NB4 (cell line): ENCODE measurements at places on chromosomes 11 and 22.
A peak's percentile ranks its signal among the peaks of the same experiment; 100 is the strongest.

DNA sequence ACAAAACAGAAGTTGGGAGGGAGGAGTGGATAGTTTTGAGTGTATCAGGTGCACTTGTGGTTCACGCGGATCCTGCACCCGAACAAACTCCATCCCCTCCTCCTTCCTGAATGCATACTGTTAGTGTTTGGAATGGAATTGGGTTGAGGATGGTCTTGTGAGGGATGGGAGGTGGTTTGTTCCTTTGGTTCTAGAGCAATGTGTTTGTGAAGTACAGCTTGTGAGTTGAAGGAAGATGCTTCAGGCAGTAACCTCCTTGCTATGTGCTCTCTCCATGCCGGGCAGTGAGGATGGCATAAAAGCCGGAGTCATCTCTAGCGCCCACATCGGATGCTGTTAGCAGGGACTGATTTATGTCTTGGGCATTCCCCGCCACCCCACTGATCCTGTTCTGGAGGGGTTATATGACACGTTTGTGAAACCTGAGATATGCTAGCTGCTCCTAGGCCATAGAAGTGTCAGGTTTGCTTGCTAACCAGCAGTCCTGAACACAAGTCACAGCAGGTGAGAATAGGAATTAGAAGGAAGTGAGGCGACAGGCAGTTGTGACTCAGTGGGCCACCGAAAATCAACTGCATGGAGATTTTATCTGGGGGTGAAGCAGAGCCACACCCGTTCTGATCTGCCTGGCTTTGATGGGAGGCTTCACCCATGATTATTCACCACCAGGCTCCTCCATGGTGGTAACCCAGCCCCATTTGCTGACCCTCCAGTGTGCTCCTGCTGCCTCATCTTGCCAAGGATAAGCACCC is 2.2 kb downstream of the BCR start:
- peak; percentile 33 for DNase-seq

GRCh38 chr11:120129570-120129969 is 8.3 kb downstream of the TRIM29 start:
- DNase-seq, result no peak

- peak; percentile 50 for DNase-seq
Measured at GRCh38 chr11:45580399-45580798, 85.0 kb downstream of the CHST1 start.

- peak; percentile 93 for DNase-seq
Measured at GRCh38 chr11:64745521-64746328, 1.8 kb upstream of the RASGRP2 start.

- DNase-seq, result peak; percentile 32
Measured at GRCh38 chr11:76674517-76675400, 4.2 kb upstream of the LRRC32 start.

GRCh38 chr22:39148727-39149535 is 3.5 kb downstream of the CBX7 start:
- DNase-seq, result peak; percentile 28

GRCh38 chr11:57349491-57350274 is 11.5 kb downstream of the P2RX3 start:
- DNase-seq, result peak; percentile 63

DNA sequence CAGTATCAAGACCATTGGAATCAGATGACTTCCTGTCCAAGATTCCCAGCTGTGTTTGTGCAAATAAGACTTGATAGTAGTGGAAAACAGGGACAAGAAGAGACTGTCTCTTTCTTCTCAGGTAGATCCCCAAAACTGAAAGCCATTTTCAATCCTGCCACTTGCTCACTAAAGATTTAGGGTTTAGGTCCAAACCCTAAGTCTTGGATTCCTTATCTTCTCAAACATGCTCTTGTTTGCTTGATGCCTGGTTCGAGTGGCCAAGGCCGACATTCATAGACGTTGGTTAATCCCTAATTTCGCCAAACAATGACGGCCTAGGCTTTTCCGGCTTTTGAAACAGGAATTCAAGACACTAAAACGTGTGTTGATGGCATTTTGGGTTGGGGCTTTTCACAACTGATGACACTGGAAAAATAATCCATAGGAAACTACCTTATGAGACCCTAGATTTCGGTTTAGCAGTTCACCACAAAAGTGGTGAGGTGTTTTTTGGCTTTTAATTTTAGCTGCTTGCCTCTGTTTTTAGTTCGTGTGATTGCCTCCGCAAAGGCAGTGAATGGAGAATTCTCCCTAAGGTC is 1.0 kb upstream of the GTPBP1 start:
- DNase-seq, result no peak

DNA sequence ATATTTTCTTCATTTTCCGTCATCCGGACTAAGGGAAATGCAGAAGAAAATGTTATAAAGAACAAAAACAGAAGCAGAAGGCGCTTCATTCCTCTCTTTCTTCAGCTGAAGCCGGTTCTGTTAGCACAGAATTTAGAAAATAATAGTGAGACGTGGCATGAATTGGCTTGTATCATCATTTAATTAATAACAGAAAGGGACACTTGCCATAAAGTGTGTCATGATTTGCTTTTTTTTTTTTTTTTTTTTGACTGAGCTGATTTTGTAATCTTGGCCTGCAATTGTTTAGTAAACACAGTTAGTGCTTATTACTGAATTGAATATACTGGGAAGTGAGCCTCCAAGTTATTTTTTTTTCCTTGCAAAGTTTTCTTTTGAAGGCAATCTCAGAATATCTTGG is at the start of gene MMP27:
Gene MMP27, minus strand, starts transcription at position 144 of the 400 bp plus-strand sequence. Its CDS starts 55 bp downstream, at position 89.
- no peak for DNase-seq

DNA sequence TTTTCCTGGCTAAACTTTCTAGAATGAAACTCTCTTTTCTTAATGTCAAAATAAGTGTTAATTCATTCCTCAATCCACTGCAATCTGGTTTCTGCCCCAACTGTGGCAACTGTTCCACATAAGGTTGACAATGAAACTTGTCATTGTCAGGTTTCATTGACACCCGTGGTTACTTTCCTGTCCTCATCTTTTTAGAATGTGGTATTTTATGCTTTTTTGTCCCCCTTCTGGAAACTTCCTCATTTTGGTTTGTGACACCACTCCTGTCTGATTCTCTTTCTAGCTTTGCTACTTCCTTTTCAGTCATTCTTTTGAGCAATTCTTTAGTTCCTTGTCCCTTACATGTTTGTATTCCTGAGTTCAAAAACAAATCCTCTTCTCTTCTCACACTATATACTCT is 7.5 kb upstream of the PDE3B start:
- DNase-seq, result peak; percentile 79

GRCh38 chr11:68043029-68043348 is 4.2 kb downstream of the TCIRG1 start:
- no peak for DNase-seq

DNA sequence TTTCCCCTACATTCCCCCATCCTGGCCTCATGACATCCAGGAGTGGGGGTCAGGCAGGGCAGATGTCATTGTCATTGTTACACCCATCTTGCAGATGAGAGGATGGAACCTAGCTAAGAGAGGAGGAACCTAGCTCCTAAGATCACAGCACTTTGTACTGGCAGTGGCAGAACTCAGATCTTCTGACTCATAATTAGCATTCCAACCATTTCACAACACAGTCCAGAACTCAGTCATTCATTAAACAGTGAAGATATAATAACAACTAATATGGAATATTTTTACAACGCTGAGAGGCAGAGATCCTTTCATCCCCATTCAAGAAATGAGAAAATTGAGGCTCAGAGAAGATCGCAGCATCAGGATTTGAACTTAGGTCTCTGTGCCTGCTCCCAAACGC is 127.8 kb downstream of the CHST1 start:
- DNase-seq, result no peak

DNA sequence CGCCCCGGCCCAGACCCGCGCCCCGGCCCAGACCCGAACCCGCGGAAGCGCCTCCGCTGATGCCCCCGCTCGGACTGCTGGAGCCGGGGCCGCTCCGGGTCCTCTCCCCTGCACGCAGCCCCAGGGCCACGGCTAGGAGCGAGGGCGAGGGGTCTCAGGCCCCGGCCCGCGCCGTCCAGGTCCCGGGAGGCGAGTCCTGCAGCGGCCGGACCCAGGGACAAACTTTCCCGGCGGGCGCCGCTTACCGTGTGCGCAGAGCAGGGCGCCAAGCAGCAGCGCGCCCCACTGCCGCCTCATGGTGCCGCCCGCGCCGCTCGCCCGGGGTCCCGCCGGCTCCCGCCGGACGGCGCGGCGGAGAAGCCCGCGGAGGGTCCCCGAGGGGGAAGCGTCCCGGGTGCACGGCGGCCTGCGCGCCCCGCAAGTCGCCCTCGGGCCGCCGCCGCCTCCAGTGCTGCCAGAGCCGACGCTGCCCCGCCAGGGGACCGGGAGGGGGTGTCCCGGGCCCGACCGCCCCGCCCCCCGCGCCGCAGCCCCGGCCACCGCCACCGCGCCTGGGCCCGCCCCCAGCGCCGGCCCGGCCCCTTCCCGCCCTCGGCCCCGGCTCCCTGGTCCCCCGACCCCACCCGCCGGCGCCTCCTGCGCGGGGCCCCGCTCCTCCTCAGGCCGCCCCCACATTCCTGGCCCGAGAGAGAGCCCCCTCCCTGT is at the start of gene LRP4:
Gene LRP4, minus strand, starts transcription at position 468 of the 705 bp plus-strand sequence. Its CDS starts 171 bp downstream, at position 297.
- DNase-seq, result peak; percentile 57

DNA sequence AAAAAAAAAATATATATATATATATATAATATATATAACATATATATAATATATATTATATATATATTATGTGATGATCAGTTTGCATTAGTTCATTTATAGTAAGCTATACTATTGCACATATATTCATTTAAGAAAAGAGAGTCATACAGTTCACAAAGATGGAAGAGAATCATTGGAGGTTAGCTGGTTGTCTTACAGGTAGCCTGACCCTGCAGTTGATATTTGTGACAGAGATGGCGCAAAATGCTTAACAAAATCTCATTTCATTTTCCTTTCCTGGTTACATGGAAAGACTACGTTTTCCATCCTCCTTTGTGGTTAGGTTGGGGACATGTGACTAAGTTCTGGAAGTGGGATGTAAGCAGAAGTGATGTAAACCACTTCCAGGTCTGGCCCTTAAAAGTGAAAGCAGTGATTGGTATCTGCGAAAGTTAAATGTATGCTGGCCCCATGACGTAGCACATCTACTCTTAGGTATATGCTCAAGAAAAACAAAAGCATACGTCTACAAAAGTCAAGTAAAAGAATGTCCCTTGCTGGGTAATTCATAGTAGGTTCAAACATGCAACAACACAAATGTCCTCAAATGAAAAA is 7.2 kb upstream of the TMEM135 start:
- DNase-seq, result no peak

DNA sequence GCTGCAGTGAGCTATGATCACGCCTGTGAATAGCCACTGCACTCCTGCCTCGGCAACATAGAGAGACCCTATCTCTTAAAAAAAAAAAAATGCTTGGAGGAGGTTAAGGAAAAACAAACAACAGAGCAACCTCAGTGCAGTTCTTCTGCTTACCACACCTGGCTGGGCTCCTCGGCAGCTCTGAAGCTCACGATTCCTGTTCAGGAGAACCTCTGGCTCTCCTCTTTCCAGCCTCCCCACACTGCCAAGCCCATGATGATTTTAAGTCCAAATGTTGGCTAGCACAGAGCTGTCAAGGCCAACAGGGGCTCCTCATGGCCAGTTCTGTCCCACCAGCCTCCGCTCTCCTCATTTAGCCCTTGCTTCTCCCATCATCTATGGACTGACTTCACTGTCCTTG is 69.7 kb upstream of the ARFGAP3 start:
- no peak for DNase-seq

DNA sequence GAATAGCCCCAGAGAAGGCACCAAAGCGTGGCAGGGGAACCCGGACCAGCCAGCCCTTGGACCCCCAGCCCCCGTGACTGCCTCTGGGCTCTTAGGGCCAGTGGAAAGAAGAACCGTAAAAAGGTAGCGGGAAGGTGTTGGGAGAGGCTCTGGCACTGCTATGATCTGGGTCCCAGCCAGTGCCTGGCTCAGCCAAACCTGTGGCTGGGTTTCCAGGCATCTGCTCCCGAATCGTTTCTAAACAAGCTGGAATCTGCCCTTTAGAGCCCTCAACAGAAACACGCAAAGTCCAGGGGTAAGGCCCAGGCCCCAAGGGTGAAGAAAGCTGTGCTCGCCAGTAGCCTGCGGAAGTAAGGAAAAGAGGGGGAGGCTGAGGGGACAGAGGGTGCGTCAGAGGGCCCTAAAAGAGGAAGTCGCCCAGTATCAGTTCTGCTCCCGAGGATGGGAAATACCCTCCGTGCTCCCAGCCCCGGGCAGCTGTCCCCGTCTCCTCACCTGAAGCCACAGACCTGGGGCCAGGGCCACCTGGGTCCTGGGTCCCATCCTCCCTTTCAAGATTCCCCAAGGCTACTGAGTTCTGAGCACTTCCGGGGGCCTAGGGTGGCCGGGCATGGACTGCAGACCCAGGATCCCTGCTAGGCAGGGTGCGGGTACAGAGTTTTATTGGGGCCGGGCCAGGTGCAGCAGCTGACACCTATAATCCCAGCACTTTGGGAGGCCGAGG is 24.7 kb downstream of the IL10RA start:
- DNase-seq, result peak; percentile 93

- DNase-seq, result no peak
Measured at GRCh38 chr22:33418484-33418883, 360.3 kb upstream of the SYN3 start.

DNA sequence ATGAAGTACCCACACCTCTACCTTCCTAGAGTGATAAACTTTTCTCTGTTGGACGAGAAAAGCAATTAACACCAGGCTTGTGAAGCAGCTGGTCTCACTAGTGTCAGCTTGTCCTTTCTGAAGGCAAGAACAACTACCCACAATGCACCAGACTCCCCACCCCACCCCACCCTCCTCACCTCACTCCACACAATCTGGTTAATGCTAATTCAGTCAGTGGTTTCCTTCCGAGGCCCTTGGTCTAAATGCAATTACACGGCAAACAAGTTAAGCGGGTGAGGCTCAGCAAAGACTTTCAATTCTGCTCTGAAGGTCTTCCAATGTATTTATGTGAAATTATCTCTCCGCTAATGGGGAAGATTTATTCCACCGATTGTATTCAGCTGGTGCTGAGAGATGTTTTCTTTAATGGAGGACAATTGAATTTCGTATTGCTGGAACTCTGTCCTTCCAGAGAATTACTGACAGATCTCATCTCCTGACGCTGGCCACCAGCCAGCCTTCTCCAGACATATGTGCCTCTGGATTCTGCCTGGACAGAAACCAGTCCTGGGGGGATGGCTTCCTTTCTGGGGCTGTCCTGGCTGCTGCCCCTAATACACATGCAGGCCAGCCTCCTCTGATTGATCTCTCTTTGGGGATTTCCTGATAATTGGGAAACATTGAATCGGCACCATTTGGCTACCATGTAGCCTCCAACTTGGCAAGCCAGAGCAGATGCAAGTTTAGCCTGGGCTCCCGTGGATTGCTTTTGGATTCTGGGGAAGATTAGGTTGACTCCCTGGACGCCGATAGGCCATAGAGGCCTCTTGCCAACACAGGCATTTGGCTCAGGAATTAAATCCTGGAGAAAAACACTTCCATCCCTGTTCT is 165.8 kb upstream of the NARS2 start:
- no peak for DNase-seq
